Mesothelial cell of epicardium (in vitro differentiated cells): ENCODE measurements at places on chromosomes 11 and 22. TPM values are rescaled to one million over a fixed set of nuclear protein-coding genes. Genes with fewer than 3 reads are reported as not detected.
A peak's percentile ranks its signal among the peaks of the same experiment; 100 is the strongest.

The PRG2 gene
- total RNA-seq, result 0.27 TPM in 1 of 3 replicates, not detected in the others

The APOL4 gene
- 15.0 to 16.4 TPM (median 15.9 TPM) in 3 replicates for total RNA-seq

- H3K4me3 ChIP-seq, result peak overlapping the region; percentile 76
- H3K36me3 ChIP-seq, result no peaks in the 10 kb centered on the region
- DNase-seq, result no peak
- peak overlapping the region; percentile 53 for H3K27ac ChIP-seq
- H3K27me3 ChIP-seq, result peaks cover 12% of the 10 kb centered on the region
These were observed 528 bp upstream of the ARRB1 start for GRCh38 chr11:75351791-75352587.

GRCh38 chr11:33033493-33033892, 5.9 kb upstream of the TCP11L1 start:
- peaks cover 10% of the 10 kb centered on the region for H3K4me1 ChIP-seq
- H3K27ac ChIP-seq, result no peak overlapping the region
- H3K36me3 ChIP-seq, result peaks cover 4% of the 10 kb centered on the region
- no peaks in the 10 kb centered on the region for H3K27me3 ChIP-seq

- no peak overlapping the region for H3K27ac ChIP-seq
- no peak overlapping the region for H3K4me3 ChIP-seq
- DNase-seq, result no peak
- H3K36me3 ChIP-seq, result no peaks in the 10 kb centered on the region
- H3K4me1 ChIP-seq, result no peaks in the 10 kb centered on the region
These were observed 240.3 kb downstream of the BRD1 start for GRCh38 chr22:49587421-49587820.

GRCh38 chr11:44610186-44610955, 44.9 kb downstream of the CD82 start:
- peaks cover 14% of the 10 kb centered on the region for H3K4me1 ChIP-seq
- no peaks in the 10 kb centered on the region for H3K36me3 ChIP-seq
- H3K4me3 ChIP-seq, result no peak overlapping the region
- peaks cover 5% of the 10 kb centered on the region for H3K27me3 ChIP-seq
- no peak overlapping the region for H3K27ac ChIP-seq

The SHANK2 gene
- total RNA-seq, result 2.1 to 3.8 TPM (median 2.2 TPM) in 3 replicates

The SAA2 gene
- not detected in 3 replicates for total RNA-seq

DNA sequence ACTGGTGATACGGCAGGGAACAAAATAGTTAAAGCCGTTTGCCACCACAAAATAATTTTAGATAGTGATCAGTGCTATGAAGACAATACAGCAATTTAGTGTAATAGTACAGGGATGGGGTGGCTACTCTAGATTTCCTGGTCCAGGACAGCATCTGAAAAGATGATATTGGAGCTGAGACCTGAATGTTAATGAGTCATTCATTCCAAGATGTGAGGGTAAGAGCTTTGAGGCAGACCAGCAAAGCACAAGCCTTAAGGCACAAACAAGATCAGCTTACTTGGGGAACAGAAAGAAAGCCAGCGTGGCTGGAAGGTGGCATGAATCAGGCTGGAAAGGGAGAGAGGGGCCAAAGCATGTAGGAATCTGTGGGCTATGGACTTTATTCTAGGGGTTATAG, 132.3 kb downstream of the TRIM44 start:
- H3K27me3 ChIP-seq, result no peaks in the 10 kb centered on the region
- no peak overlapping the region for H3K27ac ChIP-seq
- no peak for DNase-seq
- H3K4me1 ChIP-seq, result peaks cover 9% of the 10 kb centered on the region
- peaks cover 12% of the 10 kb centered on the region for H3K36me3 ChIP-seq
- no peak overlapping the region for H3K4me3 ChIP-seq
